ENCODE measurements at places on chromosomes 2 and 18.

DNA sequence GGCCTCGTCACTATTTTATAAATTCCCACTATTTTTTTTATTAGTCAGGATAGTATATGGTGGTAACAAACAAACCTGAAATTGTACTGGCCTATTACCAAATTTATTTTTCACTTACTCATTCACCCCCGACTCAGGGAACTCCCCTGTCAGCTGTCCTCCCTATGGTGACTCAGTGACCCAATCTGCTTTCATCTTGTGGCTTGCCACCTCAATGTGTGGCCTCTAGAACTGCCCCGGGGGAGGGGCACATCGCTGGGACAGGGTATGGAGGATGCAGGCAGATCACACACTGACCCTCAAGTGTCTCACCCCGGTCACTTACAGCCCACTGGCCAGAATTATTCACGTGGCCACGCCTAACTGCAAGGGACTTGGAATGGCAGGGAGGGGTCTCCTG lies 71.6 kb downstream of the ACTR2 start:
- H3K36me3 ChIP-seq: no peaks in the 10 kb centered on the region
- H3K27ac ChIP-seq: peak overlapping the region; percentile 85
- H3K4me1 ChIP-seq: peaks cover 36% of the 10 kb centered on the region
- no peak for DNase-seq
- H3K27me3 ChIP-seq: peaks cover 12% of the 10 kb centered on the region

DNA sequence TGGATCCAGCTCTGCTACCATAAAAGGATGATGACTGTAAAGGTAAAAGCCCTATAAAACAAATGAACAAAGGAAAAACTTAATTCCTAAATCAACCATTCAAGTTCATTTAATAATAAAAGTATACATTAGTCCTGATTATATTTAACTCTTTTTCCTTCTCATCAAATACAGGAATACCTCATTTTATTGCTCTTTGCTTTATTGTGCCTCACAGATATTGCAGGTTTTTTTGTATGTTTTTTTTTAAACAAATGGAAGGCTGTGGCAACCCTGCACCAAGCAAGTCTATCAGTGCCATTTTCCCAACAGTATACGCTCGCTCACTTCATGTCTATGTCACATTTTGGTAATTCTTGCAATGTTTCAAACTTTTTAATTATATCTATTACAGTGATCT lies 38.2 kb downstream of the USP37 start:
- H3K4me3 ChIP-seq: no peak overlapping the region
- H3K27me3 ChIP-seq: no peaks in the 10 kb centered on the region
- no peak for DNase-seq
- H3K4me1 ChIP-seq: no peaks in the 10 kb centered on the region
- no peak overlapping the region for H3K27ac ChIP-seq

GRCh38 chr18:45662468-45662867 lies 47.2 kb downstream of the SLC14A2 start:
- H3K36me3 ChIP-seq: no peaks in the 10 kb centered on the region
- DNase-seq: no peak
- H3K4me3 ChIP-seq: no peak overlapping the region
- no peak overlapping the region for H3K27ac ChIP-seq
- H3K27me3 ChIP-seq: no peaks in the 10 kb centered on the region
- peaks cover 11% of the 10 kb centered on the region for H3K4me1 ChIP-seq

GRCh38 chr2:100247256-100248043 lies 74.9 kb downstream of the LONRF2 start:
- no peaks in the 10 kb centered on the region for H3K36me3 ChIP-seq
- H3K27me3 ChIP-seq: no peaks in the 10 kb centered on the region
- H3K4me1 ChIP-seq: peaks cover 5% of the 10 kb centered on the region
- no peak overlapping the region for H3K4me3 ChIP-seq
- no peak overlapping the region for H3K27ac ChIP-seq

DNA sequence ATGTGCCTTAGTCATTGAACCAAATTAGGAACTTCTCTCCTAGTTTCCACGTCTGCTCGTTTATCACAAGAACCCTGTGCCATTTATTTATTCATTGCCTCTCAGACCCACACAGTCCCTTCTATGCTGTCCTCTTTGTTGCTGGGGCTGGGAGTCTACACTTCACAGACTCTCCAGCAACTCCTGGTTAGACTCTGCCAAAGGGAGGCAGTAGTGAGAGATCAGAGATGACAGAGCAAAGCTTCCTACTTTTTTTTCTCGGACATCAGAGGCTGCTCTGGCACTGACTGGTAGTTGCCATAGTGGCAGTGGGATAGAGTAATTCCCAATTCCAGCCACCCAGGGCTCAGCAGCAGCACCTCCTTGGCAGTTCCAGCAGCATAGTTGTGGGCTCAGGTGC lies 277.5 kb downstream of the BCL11A start:
- H3K4me3 ChIP-seq: no peak overlapping the region
- H3K36me3 ChIP-seq: no peaks in the 10 kb centered on the region
- no peak overlapping the region for H3K27ac ChIP-seq
- H3K27me3 ChIP-seq: no peaks in the 10 kb centered on the region
- no peak for DNase-seq

- no peak overlapping the region for H3K27ac ChIP-seq
- no peak overlapping the region for H3K4me3 ChIP-seq
- no peak for DNase-seq
- peaks cover 4% of the 10 kb centered on the region for H3K36me3 ChIP-seq
- no peaks in the 10 kb centered on the region for H3K27me3 ChIP-seq
Observed at GRCh38 chr2:11819235-11819729, 72.8 kb downstream of the LPIN1 start.

- H3K36me3 ChIP-seq: no peaks in the 10 kb centered on the region
- DNase-seq: no peak
- no peaks in the 10 kb centered on the region for H3K4me1 ChIP-seq
Observed at GRCh38 chr2:12636837-12637581, 79.7 kb upstream of the TRIB2 start.

DNA sequence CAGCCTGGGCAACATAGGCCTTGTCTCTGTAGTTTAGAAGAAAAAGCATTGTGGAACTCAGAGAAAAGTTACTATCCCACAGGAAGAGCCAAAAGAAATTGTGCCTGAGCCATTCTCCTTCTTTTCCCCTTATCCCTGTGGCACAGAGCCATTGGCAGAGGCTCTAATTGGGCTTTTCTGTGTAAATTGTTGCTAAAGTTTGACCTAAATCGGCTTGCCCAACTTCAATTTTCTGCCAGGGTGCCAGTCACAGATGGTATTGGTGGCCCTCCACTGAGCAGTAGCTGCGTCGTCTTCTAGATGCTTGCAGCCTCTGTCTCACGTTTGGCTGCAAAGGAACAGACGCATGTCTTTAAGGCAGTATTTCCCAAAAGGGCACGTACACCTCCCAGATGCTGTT lies 30.3 kb downstream of the ZNF532 start:
- peaks cover 46% of the 10 kb centered on the region for H3K4me1 ChIP-seq
- no peak for DNase-seq
- H3K4me3 ChIP-seq: no peak overlapping the region
- no peaks in the 10 kb centered on the region for H3K27me3 ChIP-seq
- H3K36me3 ChIP-seq: peaks cover 27% of the 10 kb centered on the region

GRCh38 chr18:66219817-66220216 lies 384.1 kb downstream of the CDH19 start:
- no peak for DNase-seq
- no peaks in the 10 kb centered on the region for H3K4me1 ChIP-seq
- H3K36me3 ChIP-seq: no peaks in the 10 kb centered on the region
- no peak overlapping the region for H3K27ac ChIP-seq
- H3K4me3 ChIP-seq: no peak overlapping the region

All from esophagus squamous epithelium (tissue), 5 donors.